ENCODE measurements at places on chromosomes 1 and 21. TPM values are rescaled to one million over a fixed set of nuclear protein-coding genes. Genes with fewer than 3 reads are reported as not detected.

The TRAF5 gene
- total RNA-seq = 13.3 TPM

The GRHL3 gene
- under 0.01 TPM for total RNA-seq

The KMO gene
- total RNA-seq = 0.25 TPM

The NFIA gene
- total RNA-seq = 85.8 TPM
